Activated effector memory CD4-positive, alpha-beta T cell treated with anti-CD3 and anti-CD28 coated beads, Interleukin-2, amount 50 U/mL, for 16 hours (primary cell): ENCODE measurements at places on chromosomes 5 and 9.

GRCh38 chr9:107422189-107423185, 67.1 kb downstream of the KLF4 start:
- no peak for DNase-seq

DNA sequence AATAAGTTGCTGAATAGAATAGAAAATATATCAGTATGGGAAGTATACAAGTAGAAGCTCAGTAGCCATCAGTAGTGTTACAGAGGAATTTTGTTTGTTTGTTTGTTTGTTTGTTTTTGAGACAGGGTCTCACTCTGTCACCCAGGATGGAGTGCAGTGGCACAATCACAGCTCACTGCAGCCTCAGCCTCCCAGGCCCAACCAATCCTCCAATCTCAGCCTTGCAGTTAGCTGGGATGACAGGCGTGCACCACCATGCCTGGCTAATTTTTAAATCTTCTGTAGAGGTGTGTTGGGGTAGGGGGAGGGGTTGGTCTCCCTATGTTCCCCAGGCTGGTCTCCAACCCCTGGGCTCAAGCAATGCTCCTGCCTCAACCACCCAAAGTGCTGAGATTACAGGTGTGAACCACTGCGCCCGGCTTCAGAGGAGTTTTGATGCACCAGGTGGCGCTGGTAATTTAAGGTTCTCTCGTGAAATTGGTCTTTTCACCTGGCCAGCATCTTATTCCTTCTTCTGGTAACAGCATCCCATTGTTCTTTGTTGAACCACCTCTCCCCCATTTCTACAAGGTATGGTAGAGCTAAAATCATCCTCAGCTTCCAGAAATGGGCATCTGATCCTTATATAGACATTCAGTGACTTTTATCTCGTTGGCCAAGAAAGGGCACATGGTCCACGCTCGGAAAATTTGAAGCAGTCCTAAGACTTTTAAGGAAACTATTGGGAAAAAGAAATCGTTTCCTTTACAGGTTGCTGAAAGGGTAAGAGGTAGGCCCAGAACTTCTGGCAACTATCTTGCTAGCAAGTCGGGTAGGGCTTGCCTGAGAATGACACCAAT, 157.1 kb downstream of the ARRDC3 start:
- DNase-seq: peak; percentile 85

- DNase-seq: peak; percentile 61
These were observed 24.0 kb downstream of the NDUFS6 start for GRCh38 chr5:1824903-1825841.

GRCh38 chr5:78638423-78638822, 10.1 kb downstream of the LHFPL2 start:
- DNase-seq: no peak

DNA sequence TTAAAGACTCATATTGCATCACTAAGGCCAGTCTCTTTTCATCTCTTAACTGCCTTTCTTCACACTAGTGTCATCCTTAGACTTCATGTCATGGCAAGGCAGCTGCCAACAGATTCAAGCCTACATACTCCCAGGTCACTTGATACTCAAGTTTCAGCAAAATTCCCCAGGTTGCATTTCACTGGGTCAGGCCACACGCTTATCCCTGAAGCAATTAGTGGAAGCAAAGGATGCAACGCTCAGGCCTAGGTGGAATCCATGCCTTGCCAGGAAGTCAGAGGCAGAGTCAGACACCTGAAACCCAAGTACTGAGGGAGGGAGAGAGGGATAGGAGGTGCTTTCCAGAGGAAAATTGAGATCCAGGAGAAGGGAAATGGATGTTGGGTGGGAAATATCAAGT, 28.9 kb downstream of the YIPF5 start:
- no peak for DNase-seq

DNA sequence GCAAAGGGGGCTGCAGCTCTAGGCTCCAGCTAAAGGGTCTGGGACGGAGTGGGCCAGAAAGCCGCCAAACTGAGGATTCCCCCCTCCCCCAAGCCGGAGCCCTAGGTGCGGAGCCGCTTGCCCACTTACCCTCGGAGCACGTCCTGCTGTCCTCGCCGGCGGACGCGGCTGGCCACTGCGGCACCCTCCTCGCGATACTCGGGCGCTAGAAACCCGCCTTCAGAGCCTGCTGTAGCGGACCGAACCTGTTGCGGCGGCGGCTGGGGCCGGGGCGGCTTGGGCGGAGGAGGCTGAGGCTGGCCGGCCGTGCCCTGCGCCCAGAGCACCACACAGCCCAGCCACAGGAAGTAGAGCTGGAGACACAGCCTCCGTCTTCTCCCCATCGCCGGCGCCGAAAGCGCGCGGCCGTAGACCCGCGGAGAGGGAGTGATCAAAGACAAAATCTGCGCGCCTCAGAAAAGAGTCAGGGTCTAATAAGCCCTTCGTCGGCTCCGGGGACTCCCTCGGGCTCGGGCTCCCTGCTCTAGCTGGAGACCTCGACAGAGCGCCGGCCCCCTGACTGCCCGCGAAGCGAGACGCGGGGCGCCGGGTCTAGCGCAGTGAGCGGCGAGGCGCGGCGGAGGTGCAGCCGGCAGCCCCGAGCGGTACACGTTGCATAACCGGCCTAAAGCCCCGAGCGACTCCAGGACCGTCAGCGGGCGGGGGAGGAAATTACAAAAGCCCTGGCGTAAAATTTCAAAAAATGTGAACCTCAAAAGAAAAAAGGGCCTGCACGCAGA, 635 bp downstream of the FBN2 start:
- no peak for DNase-seq

GRCh38 chr5:155307229-155307628, 293.7 kb downstream of the KIF4B start:
- no peak for DNase-seq

DNA sequence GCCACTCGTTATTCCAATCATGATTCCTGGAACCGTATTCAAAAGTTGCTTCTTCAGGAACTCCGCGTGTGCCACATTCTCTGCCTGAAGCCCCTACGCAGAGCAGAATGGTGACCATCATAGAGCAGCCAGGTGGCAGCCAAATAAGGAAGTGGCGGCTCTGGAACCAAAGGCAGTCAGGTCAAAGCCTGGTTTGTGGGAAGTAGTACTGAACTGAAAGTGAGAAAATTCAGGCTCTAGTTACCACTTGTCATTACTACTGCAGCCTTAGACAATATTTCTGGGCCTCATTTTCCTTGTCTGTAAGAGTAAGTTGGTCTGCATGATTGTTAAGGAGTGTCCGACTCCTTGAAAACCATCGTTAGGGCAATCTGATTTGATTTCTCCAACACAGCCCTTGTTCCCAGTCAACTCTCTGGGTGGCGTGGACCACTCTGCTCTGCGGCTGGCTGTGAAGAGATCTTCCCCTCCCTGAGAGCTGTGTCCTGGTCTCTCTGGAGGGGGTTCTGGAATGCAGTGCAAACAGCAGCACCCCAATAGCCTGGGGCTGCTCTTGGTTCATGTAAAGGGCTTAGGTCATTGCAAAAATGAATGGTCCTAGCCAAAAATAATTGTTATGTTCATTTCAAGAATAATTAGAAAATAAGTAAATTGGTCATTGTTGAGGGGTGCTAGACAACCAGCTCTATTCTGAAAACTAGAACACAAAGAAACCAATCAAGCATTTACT, 102.4 kb downstream of the MED27 start:
- DNase-seq: no peak

DNA sequence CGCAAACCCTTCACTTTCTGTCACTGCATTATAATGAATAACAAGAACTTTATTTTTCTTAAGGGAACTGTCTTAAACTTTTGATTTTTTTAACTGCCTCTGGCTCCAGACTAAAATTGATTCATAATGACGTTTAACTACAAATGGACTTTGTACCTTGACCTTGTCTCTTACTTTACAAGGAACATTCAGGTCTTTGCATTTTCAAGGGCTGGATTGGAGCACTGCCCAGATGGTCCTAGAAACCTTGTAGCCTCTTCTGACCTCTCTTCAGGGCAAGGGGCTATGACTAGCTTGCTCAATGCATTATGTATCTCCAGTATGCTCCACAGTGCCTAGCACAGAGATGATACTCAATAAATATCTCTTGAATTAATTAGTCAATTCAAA, 612.6 kb upstream of the CLINT1 start:
- no peak for DNase-seq

GRCh38 chr5:59694411-59694810, 199.1 kb downstream of the PDE4D start:
- no peak for DNase-seq

DNA sequence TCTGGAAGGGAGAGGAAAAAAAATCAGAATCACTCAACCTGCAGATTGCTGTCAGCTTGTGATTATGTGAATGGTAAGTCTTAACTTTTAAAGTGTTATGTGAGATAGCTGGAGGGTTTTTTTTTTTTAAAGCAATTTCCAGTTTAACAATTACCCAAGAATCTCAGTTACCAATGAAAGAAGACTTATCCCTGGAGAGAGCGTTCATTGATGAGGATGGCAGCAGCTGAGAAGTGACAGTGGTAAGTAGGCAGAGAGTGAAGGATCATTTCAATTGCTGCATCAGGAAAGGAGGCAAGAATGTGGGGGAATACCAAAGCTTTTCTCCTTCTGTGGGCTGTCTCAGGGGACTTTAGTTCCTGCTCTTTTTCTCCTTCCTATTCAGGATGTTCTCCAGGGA, 370.2 kb upstream of the C9orf72 start:
- no peak for DNase-seq

- no peak for DNase-seq
These were observed 339.6 kb upstream of the KIF2A start for GRCh38 chr5:61966296-61966955.

GRCh38 chr9:128503870-128504269, 649 bp upstream of the GLE1 start:
- DNase-seq: no peak

DNA sequence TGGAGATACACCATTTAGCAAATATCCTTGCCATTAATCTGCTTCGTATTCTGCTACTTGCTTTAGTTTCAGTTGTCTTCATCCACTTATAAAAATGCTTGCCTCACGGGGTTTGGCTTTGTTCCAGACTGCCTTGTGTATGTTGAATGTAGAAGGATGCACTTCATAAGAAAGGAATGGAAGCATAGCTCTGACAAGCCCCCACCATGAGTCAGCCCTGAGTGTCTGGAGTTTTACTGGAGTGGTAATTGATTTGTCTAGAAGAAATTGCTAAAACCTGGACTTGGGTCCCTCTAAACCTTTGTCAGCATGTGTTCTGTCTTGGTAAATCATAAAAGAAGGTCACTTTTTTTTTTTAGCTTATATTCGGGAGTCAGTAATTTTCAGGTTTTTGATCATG, 4.6 kb downstream of the TEX48 start:
- DNase-seq: no peak

DNA sequence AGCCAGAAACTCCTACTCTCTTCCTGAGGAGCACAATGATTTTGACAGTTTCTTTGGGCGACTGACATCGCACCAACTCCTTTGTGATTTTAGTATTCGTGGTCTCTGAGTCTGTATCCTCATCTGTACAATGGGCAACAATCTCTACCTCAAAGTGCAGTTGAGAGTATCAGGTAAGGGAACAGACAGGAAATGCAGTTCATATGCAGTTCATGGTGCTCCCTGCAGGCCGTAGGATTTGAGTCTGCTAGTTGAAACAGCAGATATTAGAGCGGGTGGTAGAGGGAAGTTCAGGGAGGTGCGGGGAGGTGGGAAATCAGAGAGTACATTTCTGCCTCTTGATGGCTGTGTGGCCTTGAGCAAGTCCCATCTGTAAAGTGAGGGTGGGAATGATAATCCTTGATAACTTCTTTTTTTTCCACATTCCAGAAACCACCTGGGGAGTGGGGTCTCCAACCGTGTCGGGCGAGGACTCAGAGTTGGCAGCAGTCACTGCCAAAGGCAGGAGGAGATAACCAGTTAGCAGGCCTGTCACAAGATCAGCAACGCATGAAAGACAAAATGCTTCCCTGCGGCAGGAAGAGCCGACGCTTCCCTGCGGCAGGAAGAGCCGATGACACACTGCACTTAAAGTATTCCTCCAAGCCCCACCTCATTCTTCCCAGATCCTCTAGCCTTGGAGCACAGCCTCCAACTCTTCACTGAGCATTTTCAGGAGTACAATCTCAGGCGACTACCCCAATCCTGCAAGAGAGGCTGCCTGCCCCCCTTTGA, 6.0 kb upstream of the NEK6 start:
- DNase-seq: no peak

DNA sequence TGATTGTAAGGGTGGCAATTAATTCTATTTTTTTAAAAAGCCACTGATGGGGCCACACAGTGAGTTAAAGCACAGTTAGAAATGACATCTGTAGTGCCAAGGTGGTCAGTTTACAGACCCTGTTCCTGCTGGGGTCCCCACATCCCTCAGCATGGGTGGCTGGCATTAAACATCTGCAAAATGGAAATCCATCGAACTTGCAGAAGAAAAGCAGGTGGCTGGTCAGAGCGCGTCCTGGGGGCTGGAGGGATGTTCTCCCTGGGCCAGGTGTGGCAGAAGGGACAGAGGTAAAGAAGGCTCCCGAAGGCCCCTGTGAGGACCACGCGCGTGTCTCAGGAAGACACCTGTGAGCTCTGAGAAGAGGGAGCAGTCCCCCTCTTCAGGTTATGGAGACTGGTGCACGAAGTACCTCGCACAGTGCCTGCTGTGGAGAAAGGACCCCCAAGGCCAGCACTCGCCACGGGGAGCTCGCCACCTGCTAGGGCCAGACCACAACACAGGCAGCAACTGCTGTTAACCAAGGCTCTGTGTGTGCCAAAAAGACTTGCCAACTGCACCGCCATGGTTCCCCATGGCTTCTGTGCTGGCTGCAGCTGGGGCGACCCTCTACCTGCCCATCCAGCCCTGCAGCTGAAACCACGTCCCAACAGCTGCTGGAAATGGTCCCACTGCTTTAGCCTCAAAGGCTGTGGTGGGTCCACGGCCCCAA, 65.2 kb downstream of the RASGEF1C start:
- peak; percentile 57 for DNase-seq

GRCh38 chr9:94918038-94918753, 191.7 kb downstream of the AOPEP start:
- DNase-seq: no peak

DNA sequence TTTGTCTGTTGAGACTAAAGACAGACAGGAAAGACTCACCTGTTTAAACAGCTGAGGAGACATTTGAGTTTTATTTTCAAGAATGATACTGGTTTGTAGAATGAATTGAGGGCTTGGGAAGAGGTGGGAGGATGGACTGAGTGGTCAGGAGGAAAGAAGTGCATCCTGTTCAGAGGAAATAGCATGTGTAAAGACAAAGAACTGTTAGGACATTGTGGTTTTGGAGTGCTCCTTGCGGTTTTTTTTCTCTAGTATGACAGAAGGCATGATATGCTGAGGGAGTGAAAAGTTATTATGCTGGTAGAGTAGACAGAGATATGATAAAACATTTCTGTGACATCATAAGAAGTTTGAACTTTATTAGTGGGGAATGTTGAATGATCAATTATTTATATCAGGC, 270.7 kb upstream of the ELAVL2 start:
- DNase-seq: no peak

DNA sequence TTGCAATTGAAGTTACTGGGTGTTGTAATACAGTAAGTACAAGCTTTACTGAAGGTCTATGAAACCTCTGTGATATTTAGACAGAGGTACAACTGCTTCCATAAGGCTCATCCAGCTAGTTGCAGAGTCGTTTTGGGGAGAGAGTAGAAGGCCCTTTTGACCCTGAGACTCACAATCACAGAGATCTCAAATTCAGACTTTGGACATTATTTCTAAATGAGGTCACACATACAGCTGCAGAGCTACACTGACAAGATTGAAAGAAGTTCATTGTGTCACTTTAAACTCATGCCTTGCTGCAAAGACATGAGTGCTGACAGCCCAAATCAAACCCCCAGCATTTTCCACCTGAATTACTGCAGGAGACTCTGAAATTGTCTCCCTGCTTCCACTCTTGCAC, 205.9 kb upstream of the TMEM161B start:
- DNase-seq: no peak
